GM19239 (cell line): ENCODE measurements at places on chromosomes 3 and 15.
A peak's percentile ranks its signal among the peaks of the same experiment; 100 is the strongest.

GRCh38 chr3:133467780-133468179, 67.9 kb downstream of the BFSP2 start:
- no peak for DNase-seq

- no peak for DNase-seq
These were observed 647.8 kb upstream of the CCDC54 start for GRCh38 chr3:106729481-106729880.

DNA sequence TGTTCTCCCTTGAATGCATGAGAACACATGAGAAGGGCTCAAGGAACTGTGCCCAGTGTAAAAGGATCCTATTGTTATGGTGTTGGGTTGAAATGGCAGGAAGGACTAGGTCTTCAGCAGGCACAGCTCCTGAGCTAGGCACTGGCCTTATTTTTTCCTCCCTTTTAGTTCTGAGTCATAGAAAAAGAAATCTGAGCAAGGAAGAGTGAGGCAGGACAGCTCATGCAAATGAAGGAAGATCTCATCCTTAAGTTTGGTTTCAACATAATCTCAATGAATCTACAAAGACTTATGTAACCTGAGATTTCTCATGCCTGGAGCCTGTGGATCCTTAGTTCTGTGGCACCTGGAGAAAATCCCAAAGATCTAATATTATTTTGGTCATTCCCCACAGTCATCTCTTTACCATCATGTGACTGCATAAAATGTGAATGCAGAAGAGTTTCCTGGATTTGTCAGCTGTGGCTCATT, 188.6 kb upstream of the TBL1XR1 start:
- no peak for DNase-seq

- DNase-seq: no peak
These were observed 282.4 kb downstream of the ARPP21 start for GRCh38 chr3:35921718-35922117.

DNA sequence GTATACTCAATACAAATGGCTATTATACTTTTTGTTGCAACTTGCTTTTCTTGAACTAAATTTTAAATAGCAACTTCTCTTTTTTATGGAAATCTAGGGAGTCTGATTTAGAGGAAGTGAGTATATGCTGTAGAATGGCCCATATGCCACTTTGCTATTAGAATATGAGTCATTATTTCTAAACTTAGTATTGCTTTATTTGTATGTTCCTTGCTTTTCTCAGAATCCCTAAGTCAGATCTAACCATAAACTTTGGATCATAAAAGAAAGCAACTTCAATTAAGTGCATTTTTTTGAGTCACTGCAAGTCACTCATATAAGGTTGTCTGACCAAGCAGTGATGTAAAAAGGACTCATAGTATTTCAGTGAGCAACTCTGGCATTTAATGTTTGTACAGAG, 17.5 kb upstream of the SPTSSB start:
- DNase-seq: no peak

DNA sequence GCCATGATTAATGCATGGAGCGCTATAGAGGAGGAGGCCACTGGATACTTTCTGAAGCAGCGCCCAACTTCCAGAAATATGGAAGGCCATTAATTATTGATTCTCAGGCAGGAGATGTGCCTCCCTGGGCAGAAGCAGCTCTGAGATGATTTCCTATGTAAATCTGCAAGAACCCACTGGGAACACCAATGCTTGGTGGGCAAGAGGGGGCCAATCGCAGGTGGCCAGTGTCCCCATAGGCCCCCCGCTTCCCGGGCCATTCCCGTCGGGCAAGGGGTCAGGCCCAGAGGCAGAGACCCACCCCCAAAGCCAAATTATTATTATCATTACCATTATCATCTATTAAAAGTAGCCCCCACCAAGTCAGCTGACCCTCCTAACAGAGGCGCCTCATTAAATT, 288.0 kb upstream of the TLE3 start:
- no peak for DNase-seq

- no peak for DNase-seq
These were observed 12.5 kb downstream of the LSAMP start for GRCh38 chr3:116432795-116433194.

DNA sequence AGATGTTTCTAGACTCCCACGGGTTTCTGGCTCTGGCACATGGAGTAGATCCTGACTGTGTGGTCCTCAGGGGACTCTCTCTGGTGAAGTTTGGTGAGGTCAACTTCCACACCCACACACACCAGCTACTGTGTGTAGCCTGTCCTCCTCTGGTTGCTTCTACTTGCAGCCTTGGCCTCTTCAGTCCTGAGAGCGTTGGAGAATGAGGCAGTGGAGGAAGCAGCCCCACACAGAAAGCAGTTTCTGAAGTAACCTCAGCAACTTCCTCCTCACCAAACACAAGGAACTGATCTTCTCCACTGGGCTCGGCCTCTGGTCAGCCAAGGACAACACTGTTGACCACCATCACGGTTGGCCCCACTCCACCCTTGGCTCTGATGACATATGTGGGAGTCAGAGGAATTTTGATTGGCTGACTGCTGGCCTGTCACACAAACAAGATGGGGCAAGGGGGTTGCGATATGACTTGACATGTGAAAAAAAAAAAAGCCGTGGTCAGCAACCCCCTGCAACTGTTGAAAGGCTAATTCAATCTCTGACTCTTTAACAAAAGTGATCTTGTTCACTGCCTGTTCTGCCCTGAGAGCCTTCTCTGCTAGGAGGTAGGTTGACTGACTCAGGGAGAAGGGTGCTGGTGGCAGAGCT, 19.6 kb downstream of the CD86 start:
- DNase-seq: no peak

DNA sequence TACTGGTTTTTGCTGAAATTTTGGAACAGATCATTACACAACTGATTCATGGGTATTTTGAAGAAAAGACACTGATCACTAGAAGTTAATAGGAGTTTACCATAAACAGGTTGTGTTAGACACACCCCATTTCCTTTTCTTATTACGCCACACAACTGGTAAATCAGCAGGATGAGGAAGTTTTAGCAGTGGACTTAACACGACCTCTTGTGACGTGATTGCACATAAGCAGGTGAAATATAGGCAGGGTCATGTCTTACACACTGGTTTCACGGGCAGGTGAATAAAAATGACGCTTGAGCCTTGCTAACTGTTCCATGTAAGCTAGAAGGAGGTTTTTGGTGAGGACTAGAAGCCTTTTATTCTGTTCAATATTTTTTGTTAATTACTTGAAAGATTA, 27.1 kb upstream of the TPRG1 start:
- no peak for DNase-seq

- no peak for DNase-seq
These were observed 28.9 kb downstream of the GRAMD1C start for GRCh38 chr3:113867506-113867905.

DNA sequence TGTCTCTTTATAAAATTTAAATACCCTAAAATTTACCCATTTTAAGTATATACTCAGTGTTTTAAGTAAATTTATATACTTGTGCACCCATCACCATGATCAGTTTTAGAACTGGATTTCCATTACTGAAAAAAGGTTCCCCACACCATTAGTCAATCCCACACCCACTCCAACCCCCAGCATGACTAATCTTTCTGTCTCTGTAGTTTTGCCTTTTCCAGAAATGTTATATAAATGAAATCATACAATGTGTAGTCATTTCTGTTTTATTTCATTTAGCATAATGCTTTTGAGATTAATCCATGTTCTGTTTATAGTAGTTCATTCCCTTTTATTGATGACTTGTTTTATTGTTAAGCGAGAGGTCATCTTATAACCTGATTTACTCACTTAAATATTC, 66.1 kb upstream of the LIMD1 start:
- no peak for DNase-seq

DNA sequence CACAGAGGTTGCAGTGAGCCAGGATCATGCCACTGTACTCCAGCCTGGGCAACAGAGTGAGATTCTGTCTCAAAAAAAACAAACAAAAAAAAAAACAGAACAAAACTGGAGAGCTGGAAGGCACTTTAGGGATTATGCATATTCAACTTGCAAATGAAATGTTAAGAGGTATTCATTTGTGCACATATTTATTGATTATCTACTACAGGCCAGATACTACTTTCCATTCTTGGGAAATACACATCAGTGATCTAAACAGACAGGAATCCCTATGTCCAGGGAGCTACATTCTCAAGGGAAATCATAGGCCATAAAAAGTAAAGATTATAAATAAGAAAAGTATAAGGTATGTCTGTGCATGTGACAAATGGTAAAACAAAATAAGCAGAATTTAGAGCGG, 322.6 kb downstream of the GABRG3 start:
- DNase-seq: no peak

DNA sequence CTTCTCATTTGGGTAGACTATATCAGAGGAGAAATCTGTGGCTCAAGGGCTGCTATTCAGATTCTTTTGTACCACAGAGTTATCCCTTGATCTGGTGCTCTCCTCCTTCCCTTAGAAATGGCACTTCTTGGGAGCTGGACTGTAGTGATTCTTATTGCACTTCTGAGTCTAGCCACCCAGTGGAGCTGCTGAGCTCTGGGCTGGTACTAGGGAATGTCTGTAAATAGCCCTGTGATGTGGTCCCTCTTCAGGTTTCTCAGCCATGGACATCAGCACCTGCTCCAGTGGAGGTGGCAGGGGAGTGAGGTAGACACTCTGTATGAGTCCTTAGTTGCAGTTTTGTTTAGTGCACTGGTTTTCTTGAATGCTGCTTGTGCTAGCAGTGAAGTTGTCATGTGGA, 1292.6 kb downstream of the SI start:
- DNase-seq: no peak

DNA sequence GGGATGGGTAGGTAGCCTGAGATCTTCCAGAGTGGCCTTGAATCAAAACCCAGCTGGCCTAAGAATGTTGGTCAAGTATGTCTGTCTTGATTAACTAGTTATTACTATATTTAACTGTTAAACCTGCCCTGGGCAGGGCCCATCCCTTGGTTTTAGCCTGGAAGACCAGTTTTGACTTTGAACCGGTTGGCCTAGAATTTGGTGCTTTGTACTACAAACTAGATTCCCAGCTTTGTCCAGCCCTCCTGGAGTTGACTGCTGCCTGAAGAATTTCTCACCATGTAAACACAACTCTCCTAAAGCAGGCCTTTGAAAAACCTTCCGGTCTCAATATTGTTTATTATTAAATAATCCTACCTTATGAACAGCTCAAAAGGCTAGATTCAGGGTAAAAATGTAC, 16.0 kb downstream of the C15orf62 start:
- no peak for DNase-seq

DNA sequence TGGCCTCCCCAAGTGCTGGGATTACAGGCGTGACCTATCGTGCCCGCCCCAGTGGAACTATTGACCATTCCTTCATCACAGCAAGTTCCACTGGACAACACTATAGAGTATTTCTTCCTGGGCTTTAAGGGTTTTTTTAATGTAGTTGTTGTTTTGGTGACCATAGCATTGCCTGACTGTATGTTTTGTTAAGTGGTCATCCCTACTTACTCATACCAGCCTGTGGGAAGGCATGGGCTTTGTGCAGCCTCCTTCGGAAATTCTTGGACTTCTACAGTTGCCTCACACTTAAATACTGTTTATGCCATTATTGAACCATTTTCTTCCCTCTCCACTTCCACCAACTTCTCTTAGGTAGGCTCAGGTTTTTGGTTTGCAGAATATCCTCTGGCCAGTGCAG, 19.9 kb upstream of the ALPK3 start:
- DNase-seq: no peak

DNA sequence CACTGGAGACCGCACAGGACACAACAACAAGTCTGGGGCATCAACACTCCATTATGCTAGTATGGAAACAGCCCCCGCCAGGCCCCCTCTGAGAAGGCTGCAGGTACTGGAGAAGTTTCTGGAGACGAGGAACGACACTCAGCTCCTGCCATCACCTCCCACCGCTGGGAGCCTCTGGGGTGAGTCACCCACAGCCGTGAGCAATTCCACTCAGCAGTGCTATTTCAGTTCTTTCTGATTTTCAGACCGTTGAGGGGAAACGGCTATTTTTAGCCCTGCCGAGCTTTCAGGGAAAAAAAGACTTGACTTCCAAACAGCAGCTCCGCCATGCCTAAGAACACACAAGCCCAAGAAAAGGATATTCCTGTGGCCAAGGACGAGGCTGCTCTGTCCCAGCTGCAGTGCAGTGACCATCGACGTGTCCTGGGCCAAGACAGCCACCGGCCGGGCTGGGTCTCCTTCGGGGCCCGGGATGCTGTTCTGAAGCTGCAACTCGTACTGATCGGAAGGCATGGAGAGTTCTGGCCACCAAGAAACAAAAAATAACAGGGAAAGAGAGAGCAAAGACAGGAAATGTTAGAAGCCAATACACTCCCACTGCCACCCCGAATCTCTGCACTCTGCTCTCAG, 40.8 kb downstream of the NUP210 start:
- DNase-seq: no peak

DNA sequence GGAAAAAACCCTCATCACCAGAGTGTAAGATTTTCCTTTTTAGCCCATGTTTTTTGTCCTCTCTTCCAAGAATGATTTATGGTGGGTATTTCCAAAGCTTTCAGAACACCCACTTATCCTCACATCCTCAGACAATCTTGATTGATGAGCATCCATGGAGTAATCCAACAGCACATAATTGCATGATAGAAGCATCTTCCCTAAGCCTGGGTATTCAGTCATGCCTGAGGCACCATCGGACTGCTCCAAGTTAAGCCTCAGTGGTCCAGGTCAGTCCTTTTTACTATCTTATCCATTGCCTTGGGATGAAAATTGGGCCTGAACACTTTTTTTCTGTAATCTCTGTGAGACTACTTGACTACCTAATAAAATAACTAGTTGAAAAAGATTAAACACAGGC, 676.0 kb upstream of the SEMA6D start:
- DNase-seq: no peak

DNA sequence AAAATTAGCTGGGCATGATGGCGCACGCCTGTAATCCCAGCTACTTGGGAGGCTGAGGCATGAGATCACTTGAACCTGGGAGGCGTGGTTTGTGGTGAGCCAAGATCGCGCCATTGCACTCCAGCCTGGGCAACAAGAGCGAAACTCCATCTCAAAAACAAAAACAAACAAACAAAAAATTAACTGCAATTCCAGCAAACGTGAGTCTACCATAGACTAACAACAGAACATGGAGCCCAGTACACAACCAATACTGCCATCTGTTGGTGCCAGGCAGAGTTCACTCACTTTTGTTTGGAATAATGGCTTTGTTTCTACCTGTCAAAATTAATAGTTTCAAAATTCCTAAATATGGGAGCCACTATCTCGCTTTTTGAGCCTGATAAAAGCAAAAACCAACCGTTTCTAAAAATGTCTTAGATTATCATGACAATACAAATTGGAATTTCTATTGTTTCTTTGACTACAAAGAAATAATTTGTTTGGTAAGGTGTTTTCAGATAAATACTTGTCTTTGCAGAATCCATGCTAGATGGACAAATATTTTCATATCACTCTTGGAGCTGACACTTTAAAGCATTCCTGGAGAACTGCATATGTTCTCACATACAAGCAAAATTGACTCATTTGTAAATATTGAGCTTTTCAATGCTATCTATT, 45.0 kb downstream of the GPR176 start:
- DNase-seq: no peak

GRCh38 chr3:151312972-151313371, 3.6 kb downstream of the GPR87 start:
- no peak for DNase-seq

GRCh38 chr15:64911311-64912186, at the start of gene ANKDD1A:
TSS of gene ANKDD1A (plus strand) at chr15:64911902. CDS start at chr15:64911931, 29 bp downstream.
- DNase-seq: peak; percentile 80
